ENCODE measurements at places on chromosomes 11 and 22.
A peak's percentile ranks its signal among the peaks of the same experiment; 100 is the strongest.

DNA sequence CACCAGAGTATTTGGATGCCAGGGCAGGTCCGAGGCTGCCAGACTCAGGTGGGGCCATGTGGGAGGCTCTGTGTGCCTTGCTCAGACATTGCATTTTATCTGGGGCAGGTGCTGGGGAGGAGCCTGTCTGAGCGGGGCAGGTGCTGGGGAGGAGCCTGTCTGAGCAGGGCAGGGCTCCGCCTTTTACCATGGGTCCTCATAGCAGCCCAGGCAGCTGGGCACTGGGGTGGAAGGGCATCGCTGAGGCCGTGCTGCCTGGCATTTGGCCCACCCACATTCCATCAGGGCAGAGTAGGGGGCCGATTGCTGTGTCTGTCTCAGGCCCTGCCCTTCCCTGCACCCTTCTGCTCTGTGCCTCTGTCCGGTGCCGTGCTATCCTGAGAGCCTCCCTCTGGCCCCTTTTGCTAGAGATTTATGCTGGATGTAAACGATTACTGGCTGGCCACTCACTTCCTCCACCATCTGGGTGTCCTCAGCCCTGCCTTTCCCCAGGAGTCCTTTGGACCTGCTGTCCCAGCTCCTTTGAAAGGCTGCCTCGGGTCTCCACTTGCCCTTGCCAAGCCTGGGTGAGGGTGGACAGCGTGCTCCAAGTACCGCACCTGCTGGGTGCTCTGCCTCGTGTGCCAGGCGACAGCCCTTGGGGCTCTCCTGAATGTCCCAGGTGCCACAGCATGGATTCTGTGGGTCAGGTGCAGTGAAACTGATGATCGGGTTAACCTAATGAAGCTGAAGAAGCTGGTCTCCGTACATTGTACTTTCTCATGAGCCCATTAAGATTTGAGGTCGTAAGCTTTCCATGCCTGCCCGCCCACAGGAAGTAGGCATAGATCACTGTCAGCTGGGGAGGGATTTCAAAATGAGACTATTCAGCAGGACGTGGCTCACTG is 281.6 kb downstream of the TBC1D22A start:
- DNase-seq = peak; percentile 7

- DNase-seq = no peak
Measured at GRCh38 chr11:72001285-72001684, 2.6 kb downstream of the IL18BP start.

DNA sequence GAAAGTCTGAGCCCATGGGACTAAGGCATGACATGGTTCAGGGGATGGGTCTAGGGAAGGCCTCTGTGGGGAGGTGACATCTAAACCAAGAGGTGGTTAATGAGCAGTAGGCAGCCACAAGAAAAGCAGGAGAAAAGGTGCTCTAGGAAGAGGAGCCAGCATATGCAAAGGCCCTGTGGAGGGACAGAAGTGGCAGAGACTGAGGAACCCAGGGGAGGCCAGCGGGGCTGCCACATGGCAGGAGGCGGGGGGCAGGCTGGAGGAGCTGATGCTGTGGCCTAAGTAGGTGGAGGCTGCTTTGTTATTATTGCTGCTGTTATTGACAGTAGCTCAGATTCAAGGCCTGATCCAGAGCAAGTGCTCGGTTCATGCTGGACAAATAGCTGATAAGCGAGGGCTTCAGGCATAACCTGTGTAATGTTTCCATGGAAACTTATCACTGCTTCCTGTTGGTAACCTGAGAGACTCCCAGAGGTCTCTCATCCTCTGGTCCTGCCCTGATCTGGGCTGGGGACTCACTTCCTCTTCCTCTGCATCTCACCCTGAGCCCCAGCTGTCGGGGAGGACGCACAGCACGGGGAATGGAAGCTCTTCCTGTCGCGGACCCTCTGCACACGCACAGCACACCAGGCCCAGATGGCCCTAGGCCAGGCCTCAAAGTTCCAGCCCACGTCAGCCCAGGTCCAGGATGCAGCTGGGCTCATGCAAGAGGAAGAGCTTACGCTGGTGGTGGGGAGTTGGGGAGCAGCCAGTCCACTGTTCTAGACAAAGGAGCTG is 75.2 kb upstream of the TP53I11 start:
- peak; percentile 39 for DNase-seq

GRCh38 chr22:35835998-35836691 is 118.5 kb downstream of the APOL5 start:
- peak; percentile 77 for DNase-seq

GRCh38 chr11:121540627-121541026 is 87.9 kb upstream of the SORL1-AS1 start:
- no peak for DNase-seq

- no peak for DNase-seq
Measured at GRCh38 chr11:65454311-65454695, 31.7 kb downstream of the NEAT1 start.

- DNase-seq = no peak
Measured at GRCh38 chr11:122293296-122294023, 177.4 kb upstream of the BLID start.

GRCh38 chr11:2133241-2134021 is 5.8 kb downstream of the IGF2 start:
- DNase-seq = no peak

- DNase-seq = no peak
Measured at GRCh38 chr11:72239849-72240460, 4.0 kb downstream of the PHOX2A start.

- no peak for DNase-seq
Measured at GRCh38 chr11:58391879-58392278, 14.8 kb downstream of the OR5B3 start.
